ENCODE measurements at places on chromosomes 11 and 22.

DNA sequence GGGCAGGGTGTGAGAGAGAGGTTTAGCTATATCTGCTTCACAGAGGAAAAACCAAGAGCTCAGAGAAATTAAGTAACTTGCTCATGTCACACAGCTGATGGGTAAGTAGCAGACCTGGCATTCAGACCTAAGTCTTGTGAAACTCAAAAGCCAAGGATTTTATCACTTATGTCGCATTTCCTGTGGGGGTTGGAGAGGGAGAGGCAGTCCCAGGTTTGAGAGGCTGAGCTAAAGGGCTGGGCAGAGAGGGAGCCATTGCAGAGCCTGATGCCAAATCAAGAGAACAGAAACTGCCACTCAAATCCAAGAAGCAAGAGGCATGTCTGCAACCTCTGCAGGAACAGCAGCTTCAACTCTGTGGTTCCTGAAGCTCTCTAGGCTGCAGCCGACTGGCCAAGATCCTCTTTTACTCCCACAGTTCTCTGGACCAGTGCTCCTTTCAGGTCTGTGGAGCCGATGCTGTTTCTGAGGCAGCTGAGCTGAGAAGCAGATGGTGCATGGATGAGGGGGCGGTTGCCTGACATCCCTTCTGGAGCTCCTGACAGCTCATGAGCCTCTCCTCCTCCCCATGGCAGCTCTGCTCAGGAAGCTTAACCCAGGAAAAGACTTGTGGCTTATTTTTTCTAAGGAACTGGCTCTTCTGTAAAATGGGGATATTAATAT lies 47.6 kb upstream of the NAV2 start:
- no peak for DNase-seq

DNA sequence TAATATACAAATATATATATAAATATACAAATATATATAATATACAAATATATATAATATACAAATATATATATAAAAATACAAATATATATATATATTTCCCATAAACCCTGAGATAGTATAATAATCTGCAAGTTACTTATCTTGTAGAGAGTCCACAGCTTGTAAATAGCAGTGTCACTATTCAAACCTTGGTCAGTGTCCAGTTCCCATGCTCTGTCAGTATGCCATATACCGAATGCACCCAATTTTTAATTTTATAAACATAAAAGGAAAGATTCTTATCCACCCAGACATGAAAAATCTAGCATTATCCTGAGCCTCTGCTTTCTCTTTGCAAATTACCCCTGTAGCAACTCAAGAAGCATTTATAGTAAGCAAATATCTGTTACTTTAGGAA lies 21.6 kb upstream of the CTSC start:
- no peak for DNase-seq

- DNase-seq: no peak
Measured at GRCh38 chr11:94000659-94001058, 20.5 kb upstream of the HEPHL1 start.

DNA sequence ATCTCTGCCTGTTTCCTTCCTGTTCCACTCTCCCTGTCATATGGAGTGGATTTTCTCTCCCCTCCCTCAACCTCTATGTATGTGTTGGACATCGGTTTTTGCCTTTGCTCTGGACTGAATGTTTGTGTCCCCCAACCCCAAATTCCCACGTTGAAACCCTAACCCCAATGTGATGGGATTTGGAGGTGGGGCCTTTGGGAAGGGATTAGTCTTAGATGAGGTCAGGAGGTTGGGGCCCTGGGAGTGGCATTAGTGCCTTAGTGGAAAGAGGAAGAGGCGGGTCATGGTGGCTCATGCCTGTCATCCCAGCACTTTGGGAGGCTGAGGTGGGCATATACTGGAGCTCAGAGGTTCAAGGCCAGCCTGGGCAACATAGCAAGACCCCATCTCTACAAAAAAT lies 11.6 kb downstream of the TP53AIP1 start:
- no peak for DNase-seq

- DNase-seq: no peak
Measured at GRCh38 chr11:29051935-29052334, 943.7 kb downstream of the METTL15 start.

- no peak for DNase-seq
Measured at GRCh38 chr11:84829162-84829561, 798.0 kb downstream of the DLG2 start.

DNA sequence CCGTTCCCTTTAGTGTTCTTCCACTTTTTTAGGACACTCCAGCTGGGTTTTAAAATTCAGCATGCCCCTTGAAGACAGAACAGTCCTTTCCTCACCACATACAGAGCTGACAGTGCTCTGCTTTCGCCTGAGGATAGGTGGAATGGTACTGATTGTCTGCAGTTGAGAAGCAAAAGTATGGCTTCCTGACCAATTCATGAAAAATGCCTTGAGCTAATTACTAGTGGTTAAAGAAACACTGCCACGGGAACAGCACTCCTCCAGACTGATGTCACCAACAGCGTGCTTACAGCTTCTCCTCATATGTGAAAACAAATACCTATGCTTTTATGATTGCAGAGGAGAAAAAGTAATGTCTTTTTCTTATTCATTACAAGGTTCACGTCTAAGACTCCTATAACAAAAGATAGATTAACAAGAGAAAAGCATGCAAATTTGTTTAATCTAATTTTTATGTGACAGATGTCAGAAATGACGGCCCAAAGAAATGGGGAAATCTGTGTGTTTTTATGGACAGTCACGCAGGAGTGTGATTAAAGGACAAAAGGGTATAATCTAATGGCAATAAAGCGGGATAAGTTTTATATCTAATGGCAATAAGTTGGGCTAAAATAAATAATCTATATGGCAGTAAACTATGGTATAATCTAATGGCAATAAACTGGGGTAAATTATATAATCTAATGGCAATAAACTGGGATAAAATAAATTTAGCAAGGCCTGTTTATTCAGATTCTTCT lies 123.4 kb upstream of the ARHGAP42 start:
- DNase-seq: no peak

GRCh38 chr11:69104856-69105395 lies 50.8 kb upstream of the SMIM38 start:
- DNase-seq: no peak

- DNase-seq: no peak
Measured at GRCh38 chr11:64663656-64664055, 59.3 kb downstream of the NRXN2 start.

DNA sequence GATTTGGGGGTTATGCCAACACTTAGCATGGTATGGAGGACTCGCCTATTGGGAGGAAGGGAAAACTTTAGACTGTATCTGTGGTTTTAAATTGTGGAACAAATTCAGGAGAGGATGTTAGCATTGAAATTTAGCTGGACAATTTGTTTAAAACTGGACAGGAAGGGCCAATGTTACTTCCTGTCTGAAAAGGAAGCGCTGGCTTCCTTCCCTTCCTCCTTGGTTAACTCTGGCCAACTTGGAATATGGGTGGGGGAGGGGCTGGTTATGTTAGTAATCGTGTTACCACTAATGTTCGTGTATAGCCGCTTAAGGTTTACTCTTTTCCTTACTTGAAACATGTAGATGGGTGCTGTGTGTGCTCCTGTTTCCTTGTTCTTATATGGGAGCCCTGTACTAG lies 13.9 kb downstream of the CTNND1 start:
- DNase-seq: no peak

- no peak for DNase-seq
Measured at GRCh38 chr11:15815246-15816195, 540.8 kb downstream of the SOX6 start.

DNA sequence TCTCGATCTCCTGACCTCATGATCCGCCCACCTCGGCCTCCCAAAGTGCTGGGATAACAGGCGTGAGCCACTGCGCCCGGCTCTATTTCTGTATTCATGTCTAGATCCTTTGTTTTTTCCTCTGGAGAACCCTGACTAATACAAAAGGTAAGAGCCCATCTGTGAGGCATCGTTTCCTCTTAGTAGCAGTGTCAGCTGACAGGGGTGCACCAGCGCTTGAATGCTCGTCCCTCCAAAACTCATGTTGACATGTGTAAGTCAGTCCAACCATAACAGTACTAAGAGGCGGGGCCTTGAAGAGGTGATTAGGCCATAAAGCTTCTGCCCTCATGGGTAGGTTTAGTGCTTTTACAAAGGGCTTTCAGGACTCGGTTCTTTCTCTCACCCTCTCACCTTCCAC lies 470.1 kb upstream of the B3GAT1 start:
- peak; percentile 79 for DNase-seq

- DNase-seq: no peak
Measured at GRCh38 chr11:122772945-122773344, 65.4 kb upstream of the CRTAM start.

- no peak for DNase-seq
Measured at GRCh38 chr11:11983427-11983826, 25.0 kb downstream of the DKK3 start.

DNA sequence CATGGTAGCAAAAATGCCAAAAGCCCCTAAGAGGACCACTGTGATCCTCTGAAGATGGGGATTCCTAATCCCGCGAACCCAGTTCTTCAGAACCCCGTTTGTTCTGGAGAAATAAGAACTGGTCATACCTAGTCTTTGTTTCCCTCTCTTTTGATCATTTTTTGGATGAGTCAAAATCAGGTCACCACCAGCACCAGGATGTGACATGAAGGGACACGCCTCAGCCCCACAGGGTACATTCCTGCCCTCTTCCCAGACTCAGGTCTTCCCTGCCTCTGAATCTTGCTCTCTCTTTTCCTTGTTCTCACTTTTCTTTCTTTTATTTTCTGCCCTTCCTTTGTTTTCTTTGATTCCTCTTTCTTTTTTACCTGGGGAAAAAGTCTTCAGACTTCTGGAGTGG lies 14.6 kb upstream of the ANO1 start:
- no peak for DNase-seq

GRCh38 chr11:82719361-82720105 lies 14.1 kb downstream of the FAM181B start:
- DNase-seq: no peak

DNA sequence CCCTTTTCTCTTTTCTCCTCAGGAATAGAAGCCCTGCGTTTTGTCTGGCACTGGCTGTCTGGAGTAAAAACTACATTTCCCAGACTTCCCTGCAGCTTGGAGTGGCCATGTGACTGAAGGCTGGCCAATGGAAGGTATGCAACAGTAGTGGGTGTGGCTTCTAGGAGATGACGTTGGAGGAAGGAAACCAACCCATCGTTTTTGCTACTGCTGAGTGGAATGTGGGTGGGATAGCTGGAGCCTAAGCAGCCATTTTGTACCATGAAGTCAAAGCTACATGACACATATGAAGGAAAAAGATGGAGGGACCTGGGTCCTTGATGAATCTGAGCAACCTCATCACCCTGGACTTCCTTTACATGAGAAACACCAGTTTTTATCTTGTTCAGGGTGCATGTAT lies 19.6 kb downstream of the FGF3 start:
- DNase-seq: no peak

DNA sequence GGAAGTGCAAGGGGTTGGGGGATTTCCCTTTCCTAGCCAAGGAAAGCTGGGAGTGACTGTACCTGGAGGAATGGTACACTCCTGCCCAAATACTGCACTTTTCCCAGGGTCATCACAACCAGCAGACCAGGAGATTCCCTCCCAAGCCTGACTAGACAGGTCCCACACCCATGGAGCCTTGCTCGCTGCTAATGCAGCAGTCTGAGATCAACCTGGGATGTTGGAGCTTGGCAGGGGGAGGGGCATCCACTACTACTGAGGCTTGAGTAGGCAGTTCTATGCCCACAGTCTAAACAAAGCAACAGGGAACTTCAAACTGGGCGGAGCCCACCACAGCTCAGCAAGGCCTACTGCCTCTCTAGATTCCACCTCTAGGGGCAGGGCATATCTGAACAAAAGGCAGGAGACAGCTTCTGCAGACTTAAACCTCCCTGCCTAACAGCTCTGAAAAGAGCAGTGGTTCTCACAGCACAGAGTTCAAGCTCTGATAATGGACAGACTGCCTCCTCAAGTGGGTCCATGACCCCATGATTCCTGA lies 58.5 kb downstream of the SLC22A9 start:
- DNase-seq: no peak

GRCh38 chr22:24489011-24489410 lies 6.1 kb upstream of the UPB1 start:
- DNase-seq: no peak

DNA sequence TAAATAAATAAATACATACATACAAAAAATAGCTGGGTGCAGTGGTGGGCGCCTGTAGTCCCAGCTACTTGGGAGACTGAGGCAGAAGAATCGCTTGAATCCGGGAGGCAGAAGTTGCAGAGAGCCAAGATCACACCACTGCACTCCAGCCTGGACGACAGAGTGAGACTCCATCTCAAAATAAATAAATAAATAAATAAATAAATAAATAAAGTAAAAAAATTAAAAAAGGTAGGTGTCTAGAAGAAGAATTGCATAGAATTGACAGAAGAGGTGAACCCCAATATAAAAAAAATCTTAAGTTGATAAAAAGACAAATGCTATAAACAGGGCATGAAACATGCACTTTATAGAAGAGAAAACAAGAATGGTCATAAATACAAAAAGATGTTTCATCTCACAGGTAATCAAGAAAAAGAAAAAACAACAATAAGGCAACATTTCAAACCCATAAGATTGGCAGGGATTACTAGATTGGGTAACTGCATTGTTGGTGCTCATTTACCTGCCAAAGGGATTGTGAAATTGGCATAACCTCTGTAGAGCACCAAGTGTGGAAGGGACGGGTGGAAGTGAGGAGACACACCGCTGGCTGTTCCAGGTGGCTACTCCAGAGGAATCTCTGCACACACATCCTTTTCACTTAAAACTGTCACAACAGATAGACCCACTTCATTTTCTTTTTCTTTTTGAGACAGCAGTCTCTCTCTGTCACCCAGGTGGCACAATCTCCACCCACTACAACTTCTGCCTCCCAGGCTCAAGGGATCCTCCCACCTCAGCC lies 44.7 kb downstream of the NF2 start:
- DNase-seq: no peak

- no peak for DNase-seq
Measured at GRCh38 chr22:27730641-27731433, 70.7 kb downstream of the MN1 start.

GRCh38 chr22:47902646-47903180 lies 1140.3 kb downstream of the TBC1D22A start:
- DNase-seq: no peak

DNA sequence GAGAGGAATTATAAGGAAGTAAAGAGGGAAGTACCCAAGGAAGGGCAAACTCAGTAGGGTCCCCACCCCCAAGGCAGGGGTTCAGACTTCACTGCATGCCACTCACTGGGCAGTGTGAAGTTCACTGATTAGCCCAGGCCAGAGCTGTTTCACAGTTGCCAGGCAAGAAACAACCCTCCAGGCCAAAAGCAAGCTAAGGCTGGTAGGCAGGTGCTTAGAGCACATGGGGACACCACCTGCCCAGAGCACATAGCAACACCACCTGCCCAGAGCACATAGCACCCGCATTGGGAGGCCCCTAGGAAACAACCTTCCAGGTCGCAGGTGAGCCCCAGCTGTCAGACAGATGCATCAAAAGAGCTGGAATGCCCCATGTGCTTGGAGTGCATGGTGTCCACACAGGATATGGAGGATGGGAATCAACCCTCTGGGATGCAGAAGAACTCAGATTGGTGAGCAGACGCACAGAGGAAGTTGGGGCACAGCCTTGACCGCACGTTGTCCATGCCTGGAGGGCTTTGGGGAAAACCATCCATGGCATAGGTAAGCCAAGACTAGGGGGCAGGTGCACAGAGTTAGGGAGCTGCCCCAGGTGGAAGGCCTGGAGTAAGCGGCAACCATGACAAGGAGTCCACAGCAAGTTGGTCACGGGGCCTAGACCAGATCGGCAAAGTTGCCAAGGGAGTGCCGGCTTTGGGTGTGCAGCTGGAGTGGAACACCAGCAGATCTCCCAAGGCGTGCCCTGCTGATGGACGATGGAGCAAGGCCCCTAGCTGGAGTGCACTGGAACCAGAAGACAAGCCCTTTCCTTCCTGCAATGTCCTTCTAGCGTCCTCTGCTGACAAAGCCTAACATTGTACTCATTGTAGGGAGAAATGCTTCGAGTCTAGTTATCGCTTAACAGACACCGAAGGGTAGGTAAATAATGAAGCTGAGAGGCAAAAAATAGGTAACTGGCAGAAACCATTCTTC lies 7.8 kb upstream of the TMEM216 start:
- DNase-seq: no peak
